Left kidney (tissue), 8 donors: ENCODE measurements at places on chromosomes 12 and 14.
A peak's percentile ranks its signal among the peaks of the same experiment; 100 is the strongest.

- peak; percentile 46 for DNase-seq
These were observed 87.1 kb downstream of the GPR135 start for GRCh38 chr14:59377991-59378601.

GRCh38 chr12:94304012-94304411 is 155.6 kb downstream of the PLXNC1 start:
- DNase-seq: no peak

- no peak for DNase-seq
These were observed 78.5 kb upstream of the CSRP2 start for GRCh38 chr12:76957301-76957700.

- no peak for DNase-seq
These were observed 947 bp downstream of the GAS2L3 start for GRCh38 chr12:100574187-100575074.

DNA sequence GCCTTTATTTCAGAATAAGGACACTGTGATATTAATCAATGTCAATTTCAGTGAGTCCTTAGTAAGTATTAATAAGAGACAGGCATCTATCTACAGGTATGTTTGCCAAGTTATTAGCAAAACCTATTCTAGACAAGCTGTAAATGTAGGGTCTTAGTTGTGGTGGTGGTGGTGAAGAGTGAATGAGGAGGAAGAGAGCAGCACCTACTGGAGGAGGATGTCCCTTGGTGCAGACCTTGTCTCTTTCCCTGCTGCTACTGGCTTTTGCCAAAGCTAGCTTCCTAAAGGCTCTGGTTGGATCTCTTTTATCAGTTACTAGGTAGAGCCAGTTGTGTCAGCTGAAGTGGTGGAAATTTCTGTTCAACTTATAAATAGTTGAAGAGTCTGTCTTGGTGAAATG is 304.8 kb upstream of the ATP2B1 start:
- DNase-seq: no peak

DNA sequence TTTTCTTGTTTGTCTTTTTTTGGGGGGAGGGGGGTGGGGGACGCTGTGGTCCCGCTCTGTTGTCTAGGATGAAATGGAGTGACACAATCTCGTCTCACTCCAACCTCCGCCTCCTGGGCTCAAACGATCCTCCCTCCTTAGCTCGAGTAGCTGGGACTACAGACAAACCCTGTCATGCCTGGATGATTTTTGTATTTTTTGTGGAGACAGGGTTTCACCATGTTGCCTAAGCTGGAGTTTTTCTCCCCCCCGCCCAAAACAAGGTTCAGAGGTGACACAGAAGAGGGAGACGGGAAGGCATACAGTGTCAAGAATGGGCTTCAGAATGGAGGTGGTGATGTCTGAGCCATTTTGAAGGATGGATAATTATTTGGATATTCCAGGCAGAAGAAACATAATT is 116.9 kb upstream of the ATF1 start:
- peak; percentile 51 for DNase-seq

- no peak for DNase-seq
These were observed 15.9 kb downstream of the KMT2D start for GRCh38 chr12:49044660-49045059.

GRCh38 chr12:29879606-29880308 is 96.0 kb upstream of the TMTC1 start:
- DNase-seq: no peak

- no peak for DNase-seq
These were observed 191.2 kb upstream of the PELI2 start for GRCh38 chr14:55927028-55927427.

GRCh38 chr12:8699714-8700113 is 1.9 kb downstream of the RIMKLB start:
- DNase-seq: no peak

DNA sequence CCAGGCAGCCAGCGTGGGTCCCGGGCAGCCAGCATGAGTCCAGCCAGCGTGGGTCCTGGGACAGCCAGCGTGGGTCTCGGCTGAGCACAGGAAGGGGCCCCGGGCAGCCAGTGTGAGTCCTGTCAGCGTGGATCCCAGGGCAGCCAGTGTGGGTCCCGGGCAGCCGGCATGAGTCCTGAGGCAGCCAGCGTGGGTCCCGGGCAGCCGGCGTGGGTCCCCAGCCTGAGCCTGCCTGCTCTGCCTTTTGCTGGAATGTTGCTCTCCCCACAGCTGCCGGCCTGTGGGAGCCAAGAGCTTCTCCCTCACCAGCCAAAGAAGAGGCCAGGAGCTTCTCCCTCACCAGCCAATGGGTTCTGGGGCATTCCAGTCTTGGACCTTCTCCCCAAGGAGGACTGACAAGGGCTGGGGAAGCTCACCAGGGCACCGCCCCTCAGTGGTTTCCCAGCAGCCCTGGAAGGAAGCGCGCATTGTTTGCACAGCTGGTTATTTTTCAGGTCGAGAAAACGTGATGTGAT is 15.0 kb upstream of the RFLNA start:
- no peak for DNase-seq

GRCh38 chr12:70948976-70949336 is 28.4 kb upstream of the PTPRR start:
- DNase-seq: no peak

DNA sequence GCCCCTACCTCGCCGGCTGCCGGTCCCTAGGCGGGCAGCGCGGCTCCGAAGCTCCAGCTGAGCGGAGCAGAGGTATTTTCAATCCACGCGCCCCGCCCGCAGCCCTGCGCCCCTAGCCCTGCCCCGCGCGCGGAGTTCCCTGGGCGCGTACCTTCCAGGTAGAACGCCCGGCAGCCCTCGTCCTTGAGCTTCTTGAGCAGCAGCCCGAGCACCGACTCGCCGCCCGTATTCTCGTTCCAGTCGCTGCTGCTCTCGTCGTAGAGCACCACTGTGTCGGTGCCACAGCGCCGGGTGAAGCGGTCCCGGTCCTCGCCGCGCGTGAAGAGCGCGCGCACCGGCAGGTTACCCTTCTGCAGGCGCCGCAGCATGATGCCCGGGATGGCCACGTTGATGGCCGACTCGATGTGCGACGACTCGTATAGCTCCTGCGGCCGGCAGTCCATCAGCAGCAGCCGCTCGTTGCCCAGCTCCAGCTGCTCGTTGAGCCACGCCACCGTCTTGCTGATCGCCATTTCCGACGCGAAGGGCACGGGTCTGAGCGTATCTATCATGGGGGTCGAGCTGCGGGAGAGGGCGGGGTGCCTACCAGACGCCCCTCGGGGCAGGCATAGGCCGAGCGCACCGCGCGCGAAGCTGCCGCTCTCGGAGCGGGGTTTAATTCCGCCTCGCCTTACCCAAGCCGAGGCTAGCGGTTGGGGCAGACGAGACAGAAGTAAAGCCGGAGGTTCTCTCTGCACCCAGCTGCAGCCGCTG is 636 bp downstream of the DUSP6 start:
- DNase-seq: no peak

- DNase-seq: no peak
These were observed 33.2 kb upstream of the TEX22 start for GRCh38 chr14:105365101-105365500.

DNA sequence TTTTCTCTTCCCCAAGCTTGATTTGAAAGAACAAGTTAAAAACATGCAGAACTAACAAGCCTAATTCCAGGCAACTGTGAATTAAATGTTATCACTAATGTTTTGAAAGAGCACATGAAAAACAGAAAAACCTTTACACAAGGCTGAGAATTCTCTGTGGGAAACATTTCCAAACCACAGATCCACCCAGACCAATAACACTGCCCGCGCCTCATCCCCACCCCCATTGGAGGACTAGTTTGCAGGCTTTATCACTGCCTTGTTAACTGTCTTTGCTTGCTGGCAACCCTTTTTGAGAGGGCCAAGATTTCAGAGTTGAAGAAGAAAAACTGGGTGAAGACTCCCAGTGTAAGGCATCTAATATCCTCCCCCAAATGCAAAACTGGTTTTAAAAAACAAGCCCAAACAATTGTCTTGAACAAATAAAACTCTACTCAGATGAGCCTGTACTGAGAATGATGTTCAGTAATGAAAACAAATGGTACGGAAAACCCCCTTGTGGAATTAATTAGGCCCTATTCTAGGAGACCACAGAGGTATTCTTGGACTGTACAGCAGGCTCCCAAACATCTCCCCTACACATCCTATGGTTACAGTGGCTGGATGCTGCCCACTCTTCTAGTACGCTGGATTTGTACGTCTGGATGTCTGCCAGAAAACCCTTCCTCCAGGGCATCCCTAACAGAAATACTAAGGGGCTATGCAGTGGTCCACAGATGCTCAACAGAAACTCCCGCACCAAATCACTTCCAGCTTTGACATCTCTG is 5.8 kb downstream of the MAX start:
- DNase-seq: no peak

GRCh38 chr14:100285021-100285912 is 21.0 kb downstream of the SLC25A29 start:
- DNase-seq: peak; percentile 64

- peak; percentile 50 for DNase-seq
These were observed 25.3 kb upstream of the SPTLC2 start for GRCh38 chr14:77641534-77642341.

DNA sequence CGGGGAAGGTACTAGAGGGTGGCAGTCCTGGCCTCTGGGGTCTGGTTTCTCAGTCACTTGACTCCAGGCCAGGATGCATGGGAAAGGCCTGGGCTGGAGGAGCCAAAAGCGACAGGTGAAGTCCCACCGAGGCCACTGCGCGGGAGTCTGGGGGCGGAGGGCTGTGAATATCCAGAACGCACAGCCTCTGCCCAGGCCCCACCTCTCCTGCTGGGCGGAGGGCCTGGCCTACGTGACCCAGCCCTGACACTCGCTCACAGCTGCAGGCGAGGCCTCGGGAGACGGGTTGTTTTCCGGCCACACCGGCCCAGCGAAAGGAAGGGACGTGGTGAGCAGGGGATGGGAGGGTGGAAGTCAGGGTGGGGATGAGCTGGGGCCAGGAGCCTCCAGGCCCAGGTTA is 91.2 kb downstream of the RFLNA start:
- DNase-seq: no peak

GRCh38 chr12:42921741-42922504 is 332.4 kb upstream of the PRICKLE1 start:
- DNase-seq: no peak

- no peak for DNase-seq
These were observed 340.1 kb upstream of the FKBP4 start for GRCh38 chr12:2454601-2455177.

DNA sequence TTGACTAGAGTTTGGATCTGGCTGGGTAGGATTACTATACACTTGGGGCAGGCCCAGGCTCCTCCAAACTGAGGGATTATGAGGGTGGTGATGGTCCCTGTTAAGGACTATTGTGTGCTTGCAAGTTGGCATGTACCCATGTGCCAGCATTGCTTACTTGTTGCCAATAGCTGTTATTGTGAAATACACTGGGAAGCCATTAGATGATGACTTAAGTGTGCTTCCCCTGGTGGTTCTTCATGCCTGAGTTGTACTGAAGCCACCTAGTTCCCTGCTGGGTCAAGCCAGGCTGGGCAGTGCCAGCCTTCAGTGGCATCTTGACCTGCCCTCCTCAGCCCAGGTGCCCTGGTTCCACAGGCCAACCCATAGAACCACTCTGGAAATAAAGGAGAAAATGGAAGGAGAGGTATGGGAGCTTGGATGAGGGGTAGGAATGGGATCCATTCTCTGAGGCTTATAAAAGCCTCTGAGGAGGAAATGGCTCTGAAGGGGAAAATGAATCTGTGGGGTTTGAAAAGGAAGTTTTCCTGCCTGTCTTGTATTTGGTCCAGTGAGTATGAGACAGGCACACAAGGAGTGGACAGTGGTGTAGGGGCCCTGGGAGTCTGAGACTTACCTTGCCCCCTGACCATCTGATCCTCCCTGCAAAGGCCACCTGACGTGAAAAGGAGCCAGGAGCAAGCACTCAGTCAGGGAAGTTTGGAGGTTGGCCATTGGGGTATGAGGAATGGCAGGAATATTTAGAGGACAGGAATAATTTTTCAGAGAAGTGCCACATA is 724 bp downstream of the LTB4R start:
- DNase-seq: no peak

- DNase-seq: peak; percentile 83
These were observed 6.0 kb downstream of the TMCC3 start for GRCh38 chr12:94644141-94644979.

- no peak for DNase-seq
These were observed 70.8 kb downstream of the FBXL14 start for GRCh38 chr12:1523558-1524050.

DNA sequence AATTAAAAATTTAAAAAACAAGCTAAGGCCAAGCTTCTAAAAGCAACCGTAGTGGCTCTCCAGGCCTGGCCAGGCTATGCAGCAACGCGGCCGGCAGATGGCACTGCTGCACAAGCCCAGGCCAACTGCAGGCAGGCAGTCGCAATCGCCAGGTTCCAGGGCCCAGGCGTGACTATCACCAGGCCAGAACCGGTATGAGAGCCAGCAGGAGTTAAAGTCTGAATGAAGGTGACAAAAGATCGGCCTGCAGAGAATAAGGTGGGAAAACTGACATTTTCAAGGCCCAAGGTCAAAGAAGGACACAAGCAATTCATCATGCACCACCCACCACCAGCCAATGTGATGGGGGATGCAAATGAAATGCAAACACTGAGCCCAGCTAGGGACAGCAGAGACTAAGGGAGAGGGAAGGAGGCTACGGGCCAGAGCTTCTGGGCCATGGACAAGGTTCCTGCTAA is 43.6 kb upstream of the ANO2 start:
- DNase-seq: peak; percentile 59

- no peak for DNase-seq
These were observed 69.9 kb downstream of the PLXNC1 start for GRCh38 chr12:94218233-94218632.

GRCh38 chr12:57225680-57226210 is 3.8 kb upstream of the SHMT2 start:
- DNase-seq: no peak

GRCh38 chr14:100944052-100944451 is 40.5 kb upstream of the RTL1 start:
- DNase-seq: no peak

- no peak for DNase-seq
These were observed 35.8 kb upstream of the PRKAB1 start for GRCh38 chr12:119631930-119632678.

- DNase-seq: no peak
These were observed 45.1 kb upstream of the KITLG start for GRCh38 chr12:88625356-88625755.

DNA sequence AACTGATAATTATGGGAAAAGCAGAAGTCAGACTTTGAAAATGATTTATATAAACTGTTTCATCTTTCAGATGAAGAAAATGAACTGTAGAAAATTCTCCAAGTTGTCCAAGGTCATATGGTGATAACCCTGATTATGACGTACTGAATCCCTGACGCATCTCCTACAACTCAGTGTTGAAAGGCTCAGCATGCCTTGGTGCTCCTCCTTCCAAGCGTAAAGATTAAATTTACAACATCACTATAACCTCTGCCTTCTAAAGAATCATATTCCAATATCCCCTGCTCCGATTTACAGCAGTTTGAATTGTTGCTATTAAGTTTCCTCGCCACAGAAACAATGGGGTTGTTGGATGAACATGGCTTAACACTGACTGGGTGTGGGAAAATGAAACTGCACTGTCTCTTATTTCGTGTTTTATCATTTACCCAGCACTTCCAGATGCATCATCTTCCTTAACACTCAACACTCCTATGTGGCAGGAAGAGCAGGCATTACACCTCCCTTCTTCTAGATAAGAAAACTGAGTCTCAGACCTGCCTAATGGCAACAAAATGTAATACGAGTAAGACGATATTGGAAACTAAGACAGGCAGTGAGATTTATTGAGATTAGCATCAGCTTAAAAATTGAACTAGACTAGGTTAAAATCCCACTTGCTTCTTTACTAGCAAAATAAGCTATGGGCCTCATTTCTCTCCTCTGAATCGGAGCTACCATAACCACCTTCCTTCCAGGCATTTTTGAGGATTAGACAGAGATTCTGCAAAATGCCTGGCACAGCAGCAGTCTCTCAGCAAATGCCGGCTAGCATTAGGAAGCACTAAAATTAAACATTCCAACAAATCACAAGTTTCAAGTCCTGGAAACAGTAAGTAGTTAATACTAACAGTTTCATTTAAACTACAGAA is 74.2 kb downstream of the PPM1H start:
- DNase-seq: no peak
